ENCODE measurements at places on chromosomes 7 and 10.

DNA sequence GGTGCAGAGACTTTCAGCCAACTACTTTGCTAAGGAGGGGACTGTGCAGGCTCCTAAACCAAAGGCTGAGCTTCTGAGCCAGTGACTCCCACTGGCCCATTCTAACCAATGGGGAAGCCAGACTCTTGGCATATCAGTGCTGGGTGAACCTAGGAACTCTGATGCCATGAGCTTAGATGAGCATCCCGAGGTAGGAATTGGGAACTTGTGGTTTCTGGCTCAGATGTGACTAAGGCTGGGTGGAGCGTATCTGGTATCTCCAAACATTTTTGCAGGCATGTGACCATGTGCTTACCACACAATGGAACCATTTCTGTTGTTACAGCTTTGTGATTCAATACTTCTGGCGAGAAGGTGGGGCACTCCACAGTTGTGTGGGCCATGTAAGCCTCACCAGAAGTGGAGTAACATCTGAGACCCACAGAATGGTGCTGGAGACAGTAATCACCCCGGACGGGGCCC is 2.5 kb upstream of the AVPI1 start:
- DNase-seq, result no peak

GRCh38 chr10:89593043-89593442 is 52.0 kb downstream of the PANK1 start:
- DNase-seq, result no peak

DNA sequence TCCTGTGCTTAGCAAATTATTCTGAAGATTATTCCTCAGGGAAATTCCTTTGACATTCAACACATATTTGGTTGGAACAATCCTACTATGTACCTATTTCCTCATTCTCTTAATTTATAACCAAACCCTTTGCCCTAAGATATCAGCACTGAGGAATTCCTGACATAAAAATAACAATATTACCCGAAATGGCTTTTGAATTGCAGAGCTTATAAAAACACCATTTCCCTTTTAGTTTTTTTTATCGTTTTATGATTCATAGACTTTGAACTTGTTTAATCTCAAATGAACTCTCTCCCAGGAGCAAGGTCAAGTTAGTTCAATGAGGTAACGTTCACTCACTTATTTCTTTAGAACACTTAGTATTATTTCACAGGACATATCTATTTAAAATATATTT is 7.7 kb upstream of the ABCB1 start:
- DNase-seq, result no peak

DNA sequence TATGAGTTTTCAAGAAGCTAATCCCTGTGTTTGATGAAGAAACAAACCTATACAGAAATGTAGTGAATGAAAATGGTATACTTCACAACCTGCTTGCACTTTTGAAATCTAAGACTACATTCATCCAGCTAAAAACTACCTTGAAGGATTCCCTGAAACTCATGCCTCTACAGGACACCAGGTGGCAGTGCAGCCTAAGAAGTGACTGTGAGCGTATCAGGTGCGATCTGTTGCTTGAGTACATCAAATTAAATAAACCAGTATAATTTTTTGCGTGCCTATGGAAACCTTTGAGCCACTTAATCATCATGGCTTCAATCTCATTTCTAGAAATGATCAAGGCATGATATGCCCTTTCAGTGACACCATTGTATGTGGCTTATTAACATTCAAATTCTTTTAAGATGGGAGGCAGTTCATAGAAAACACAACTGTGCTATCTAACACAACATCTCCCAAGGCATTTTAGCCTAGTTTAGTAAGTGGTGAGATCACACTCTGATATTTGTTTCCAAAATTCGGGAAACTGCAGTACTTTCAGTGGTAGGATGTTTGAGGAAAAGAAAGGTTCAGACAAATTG is 57.4 kb downstream of the PPP1R17 start:
- no peak for DNase-seq

DNA sequence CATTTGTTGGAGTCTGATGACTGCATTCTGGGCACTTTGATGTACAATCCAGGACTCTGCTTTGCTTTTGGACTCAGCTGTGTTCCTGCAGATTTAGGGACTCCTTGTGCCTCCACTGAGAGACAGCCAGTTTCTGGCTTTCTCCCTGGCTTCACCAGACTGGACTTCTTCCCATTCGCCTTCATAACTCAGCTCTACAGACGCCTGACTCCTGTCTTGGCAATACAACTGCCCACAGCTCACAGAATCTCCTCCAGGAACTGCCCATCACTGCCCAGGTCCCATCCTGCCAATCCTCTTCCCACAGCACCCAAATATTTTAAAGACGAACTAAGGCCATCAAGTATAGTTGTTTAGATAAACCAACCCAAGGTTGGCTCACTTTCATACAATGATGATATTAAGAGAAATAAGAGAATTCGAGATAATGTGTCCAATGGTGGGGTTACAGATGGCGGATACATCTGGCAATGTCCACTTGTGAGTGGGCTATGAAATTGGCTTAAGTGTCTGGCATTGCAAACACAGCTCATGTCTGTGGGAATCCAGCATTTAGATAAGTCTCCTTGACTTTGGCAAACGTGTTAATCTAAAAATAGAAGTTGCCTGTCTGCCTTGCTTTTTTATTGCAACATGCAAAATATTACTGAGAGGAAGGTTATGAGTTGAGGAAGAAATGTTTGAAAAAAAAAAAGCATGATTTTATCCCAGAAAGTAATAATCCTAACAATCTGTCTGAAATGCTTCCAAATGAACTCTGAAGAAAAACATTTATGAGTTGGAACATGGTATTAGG is 95.1 kb downstream of the ITGA8 start:
- no peak for DNase-seq

- DNase-seq, result no peak
Observed at GRCh38 chr7:39637400-39637799, 14.0 kb downstream of the RALA start.

DNA sequence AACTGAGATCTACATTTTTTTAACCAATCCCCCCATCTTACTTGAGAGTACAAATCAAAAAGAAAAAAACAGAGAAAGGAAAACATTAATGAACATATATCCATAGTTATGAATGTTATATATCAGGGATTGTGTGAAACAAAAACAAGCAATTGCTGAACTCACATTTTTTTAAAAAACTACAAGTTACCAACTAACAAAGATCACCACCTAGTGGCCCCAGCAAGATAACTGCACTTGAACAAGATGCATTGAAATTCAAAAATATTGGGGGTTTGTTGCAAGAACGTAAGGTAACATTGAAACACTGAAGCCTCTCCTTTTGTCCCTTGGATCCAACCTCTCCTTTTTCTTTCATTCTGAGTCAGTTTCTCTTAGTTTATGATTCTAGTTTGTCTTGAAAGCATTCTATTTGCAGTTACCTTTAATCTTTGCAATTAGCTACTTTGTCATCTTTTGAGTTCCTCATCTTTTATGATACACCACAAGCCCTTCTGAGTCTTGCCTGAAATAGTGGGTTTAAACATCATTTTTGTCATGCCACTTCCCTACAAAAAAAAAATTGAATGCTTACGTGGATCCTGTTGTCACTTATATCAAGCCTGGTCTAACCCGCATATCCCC is 87.3 kb upstream of the TES start:
- DNase-seq, result no peak

GRCh38 chr7:110780712-110781111 is 310.2 kb upstream of the LRRN3 start:
- no peak for DNase-seq

DNA sequence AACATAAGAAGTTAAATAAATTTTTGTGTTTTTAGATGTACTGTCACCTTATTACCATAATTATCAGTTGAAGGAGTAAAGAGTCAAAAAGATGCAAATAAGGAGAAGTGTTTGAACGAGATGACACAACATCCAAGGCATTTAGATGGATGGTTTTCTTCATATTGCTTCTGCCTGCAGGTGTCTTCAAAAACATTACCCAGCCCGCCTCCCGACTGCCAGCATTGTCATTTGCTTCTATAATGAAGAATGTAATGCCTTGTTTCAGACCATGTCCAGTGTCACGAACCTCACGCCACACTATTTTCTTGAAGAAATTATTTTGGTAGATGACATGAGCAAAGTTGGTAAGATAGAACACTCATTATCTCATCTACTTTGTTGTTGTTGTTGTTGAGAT is 26.6 kb downstream of the GALNTL5 start:
- no peak for DNase-seq

DNA sequence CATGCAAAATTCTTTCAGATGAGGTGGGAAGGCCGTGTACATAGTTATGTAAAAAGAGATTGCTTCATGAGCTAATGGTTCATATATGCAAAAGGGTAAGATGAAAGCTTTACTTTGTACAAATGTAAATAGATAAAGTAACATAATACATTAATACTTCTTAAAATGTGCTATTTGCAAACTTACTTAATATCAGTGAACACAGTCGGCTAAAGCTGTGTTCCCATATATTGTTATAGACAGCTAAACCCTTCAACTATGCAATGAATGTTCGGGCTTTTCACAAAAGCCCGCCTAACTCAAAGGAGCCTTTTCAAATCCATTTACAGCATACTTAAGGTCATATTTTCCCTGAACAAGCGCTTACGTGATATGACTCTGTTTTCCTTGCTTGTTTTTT is 340.6 kb upstream of the GALNT17 start:
- DNase-seq, result no peak

- no peak for DNase-seq
Observed at GRCh38 chr7:46626691-46627310, 705.7 kb upstream of the IGFBP3 start.

GRCh38 chr7:20602306-20602705 is 13.2 kb upstream of the ABCB5 start:
- DNase-seq, result no peak

- no peak for DNase-seq
Observed at GRCh38 chr10:131424053-131424452, 112.5 kb upstream of the TCERG1L start.

- no peak for DNase-seq
Observed at GRCh38 chr7:28071570-28071969, 109.0 kb downstream of the JAZF1 start.

GRCh38 chr7:1665549-1666316 is 4.3 kb upstream of the ELFN1 start:
- DNase-seq, result no peak

Measured in activated CD4-positive, alpha-beta T cell treated with anti-CD3 and anti-CD28 coated beads for 4 hours (primary cell).